Stimulated activated CD4-positive, alpha-beta T cell treated with anti-CD3 and anti-CD28 coated beads, Interleukin-1b, Interleukin-23, amount 100 ng/mL, for 24 hours (primary cell): ENCODE measurements at places on chromosomes 6 and 20.

DNA sequence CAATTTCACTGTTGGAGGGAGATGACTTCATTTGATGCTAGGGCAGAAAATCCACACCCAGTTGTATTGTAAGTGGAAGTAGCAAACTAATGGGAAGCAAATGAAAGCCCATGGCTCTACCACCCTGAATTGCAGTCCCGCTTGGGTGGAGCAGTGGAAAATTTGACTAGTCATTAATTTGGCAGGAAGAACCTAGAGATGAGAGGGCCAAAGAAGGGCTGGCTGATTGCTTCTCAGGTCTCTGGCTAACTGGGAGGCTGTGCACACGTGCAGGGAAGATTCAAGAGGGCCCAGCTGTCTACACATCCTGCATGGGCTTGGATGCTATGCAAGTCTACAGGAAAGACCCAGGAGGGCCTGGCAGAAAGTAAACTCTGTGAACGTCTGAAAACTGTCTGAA lies 466.2 kb downstream of the TFAP2A start:
- no peak for DNase-seq

DNA sequence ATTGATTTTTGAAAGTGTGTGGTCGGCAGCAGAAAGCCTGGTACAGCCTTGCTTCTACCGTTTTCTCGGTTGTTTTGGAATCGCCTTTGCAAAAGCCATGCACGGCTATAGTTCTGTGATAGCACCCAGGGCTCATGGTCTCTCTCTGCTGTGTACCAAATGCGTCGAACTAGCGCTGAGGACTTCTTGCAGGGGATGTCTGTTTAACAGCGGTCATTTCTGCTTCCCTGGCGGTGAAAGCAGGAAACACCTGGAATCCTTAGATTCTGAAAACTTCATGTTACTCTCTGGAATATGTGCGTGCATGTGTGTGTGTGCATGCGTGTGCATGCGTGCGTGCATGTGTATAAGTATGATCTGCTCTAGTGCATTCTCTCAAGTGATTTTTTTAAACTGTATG lies 26.1 kb upstream of the GCNT2 start:
- DNase-seq = no peak

GRCh38 chr6:123838505-123839234 lies 35.0 kb downstream of the NKAIN2 start:
- DNase-seq = no peak

GRCh38 chr6:37092923-37093727 lies 76.8 kb upstream of the PIM1 start:
- DNase-seq = no peak

DNA sequence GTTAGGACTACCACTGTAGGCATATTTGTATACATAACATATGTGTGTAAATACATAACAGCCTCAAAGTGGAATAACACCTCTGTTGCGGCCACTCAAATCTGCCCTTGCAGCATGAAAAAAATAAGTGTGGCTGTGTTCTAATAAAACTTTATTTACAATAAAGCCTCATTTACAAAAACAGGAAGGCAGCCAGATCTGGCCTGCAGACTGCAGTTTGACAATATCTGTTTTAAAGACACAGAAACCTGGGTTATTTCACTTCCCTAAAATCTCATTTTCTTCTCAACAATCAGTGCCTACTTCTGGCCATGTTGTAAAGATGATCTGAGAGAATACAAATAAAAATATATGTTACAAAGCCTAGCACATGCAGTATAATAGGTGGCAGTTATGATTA lies 53.9 kb upstream of the SCML4 start:
- DNase-seq = no peak

DNA sequence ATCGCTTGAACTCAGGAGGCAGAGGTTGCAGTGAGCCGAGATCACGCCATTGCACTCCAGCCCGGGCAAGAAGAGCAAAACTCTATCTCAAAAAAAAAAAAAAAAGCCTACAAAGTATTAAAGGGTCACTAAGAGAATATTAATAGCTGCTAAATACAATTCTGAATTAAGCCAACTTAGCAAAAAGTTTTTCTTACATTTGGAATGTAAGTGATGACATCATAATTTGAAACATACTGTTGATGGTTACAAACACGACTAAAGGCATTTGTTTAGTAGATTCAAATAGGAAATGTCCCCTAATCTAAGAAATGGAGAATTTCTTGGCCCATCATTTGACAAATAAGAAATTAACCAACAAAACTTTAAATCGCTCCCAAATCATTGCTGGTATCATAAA lies 282.8 kb downstream of the RNGTT start:
- DNase-seq = no peak

DNA sequence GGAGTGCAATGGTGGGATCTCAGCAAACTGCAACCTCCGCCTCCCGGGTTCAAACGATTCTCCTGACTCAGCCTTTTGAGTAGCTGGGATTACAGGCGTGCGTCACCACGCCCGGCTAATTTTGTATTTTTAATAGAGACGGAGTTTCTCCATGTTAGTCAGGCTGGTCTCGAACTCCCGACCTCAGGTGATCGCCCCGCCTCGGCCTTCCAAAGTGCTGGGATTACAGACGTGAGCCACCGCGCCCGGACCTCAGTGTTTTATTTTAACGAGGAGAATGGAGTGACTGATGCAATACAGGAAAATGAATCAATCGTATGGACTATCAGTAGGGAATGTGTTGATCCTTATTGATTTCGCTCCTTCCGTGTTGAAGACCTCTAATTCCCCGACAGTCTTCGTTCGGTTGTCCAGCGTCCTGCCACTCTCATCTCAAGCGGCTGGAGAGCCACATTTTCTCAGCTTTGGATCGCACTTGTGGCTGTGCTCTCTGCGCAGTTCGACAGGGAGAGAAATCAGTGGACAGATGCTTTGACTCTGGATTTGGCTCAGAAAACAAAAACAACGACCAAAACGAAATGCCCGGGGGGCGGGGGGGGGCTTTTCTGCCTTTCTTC lies 166.2 kb downstream of the TRIM27 start:
- no peak for DNase-seq

- DNase-seq = no peak
Measured at GRCh38 chr6:97029552-97029951, 105.0 kb downstream of the KLHL32 start.

- DNase-seq = peak; percentile 67
Measured at GRCh38 chr20:47196091-47197081, 160.1 kb downstream of the ZMYND8 start.

DNA sequence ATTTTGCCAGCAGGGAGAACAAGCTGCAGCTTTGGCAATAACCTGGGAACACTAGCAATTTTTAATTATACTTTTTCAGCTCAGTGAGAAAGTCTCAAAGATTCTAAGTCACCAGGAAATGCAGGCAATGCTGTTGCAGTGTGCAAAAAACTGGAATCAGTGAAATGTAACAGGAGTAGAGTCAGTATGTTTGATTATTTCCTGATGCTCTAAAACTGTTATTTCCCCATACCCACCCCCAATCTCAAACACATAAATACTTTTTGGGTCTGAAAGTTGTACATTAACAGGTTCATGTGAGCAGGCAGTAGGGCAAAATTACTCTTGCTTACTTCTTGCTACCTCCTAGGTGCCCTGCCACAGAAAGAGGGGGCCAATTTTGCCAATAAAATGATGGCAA lies 65.4 kb upstream of the BEND6 start:
- no peak for DNase-seq

GRCh38 chr6:119350952-119351372 lies 1.4 kb upstream of the MAN1A1 start:
- DNase-seq = no peak

GRCh38 chr20:11117808-11118528 lies 444.2 kb upstream of the JAG1 start:
- DNase-seq = no peak

DNA sequence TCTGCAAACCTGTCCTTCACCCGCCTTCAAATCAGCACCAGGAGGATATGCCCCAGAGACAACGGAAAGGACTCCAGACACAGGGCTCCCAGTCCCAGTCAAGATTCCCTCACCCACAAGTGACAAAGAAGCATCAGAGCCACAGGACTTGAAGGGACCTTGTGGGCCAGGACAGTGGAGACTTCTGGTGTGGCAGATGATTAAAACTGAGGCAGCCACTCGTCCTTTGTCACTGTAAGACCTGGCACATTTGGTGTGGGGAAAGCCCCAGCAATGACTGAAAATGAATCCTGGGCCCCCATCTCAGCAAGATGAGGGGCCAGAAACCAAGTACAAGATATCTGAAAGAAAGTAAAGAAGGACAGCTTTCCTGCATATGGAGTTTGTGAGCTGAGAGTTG lies 15.6 kb upstream of the GMPR start:
- DNase-seq = no peak

DNA sequence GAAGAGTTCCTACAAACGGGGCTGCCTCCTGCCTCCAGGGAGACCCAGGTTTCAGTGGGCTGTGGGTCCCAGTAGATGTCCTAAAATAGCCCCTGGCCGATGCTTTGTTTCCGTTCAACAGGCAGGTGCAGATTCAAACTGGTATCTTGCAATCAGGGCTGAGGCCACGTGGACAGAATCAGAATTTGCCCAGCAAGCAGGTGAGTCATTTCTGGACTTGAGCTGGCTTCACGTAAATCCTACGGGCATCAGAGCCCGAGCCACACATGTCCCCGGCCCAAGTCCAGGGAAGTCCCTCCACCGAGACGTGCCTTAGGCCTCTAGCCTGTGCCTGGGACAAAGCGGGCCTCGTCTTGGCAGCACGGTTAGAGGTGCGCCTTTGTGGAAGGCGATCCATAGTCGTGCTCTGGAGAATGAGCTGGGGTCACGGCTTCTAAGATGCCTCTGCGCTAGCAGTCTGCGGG lies 101.6 kb upstream of the FRMD1 start:
- DNase-seq = no peak

DNA sequence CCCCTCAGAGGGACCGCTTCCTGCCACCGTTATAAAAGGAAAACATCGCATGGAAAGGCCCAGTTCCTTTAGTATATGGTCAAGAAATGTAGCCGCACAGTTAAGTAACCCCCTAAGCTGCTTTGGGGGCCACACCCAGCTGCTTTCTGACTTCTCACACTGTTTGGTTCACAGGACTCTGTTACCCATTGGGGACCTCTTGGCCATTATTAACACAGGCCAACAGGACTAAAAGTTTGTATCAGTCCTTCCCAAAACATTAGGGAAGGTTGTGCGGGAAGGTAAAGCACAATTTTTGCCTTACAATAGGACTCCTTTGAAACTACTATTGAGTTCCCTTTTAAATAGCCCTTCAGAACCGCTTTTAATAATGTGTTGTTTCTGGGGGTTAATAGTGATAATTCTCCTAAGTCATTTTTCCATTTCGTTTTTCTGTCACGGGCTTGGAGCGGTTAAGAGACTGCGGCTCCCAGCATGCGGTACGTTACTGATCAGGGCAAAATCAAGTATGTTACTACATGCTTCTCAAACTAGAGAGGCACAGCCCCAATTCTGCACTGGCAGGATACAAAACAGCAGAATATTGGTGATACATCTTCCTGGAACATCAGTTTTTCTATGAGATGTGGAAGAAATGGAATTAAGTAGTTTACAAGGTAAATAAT lies 668 bp upstream of the RPP40 start:
- no peak for DNase-seq

- no peak for DNase-seq
Measured at GRCh38 chr20:15740046-15740775, 833.0 kb downstream of the KIF16B start.

- DNase-seq = no peak
Measured at GRCh38 chr20:4445784-4446183, 275.9 kb upstream of the PRND start.

- no peak for DNase-seq
Measured at GRCh38 chr6:17276766-17277165, 4.4 kb upstream of the RBM24 start.

GRCh38 chr6:47484616-47485015 lies 7.0 kb downstream of the CD2AP start:
- DNase-seq = no peak

DNA sequence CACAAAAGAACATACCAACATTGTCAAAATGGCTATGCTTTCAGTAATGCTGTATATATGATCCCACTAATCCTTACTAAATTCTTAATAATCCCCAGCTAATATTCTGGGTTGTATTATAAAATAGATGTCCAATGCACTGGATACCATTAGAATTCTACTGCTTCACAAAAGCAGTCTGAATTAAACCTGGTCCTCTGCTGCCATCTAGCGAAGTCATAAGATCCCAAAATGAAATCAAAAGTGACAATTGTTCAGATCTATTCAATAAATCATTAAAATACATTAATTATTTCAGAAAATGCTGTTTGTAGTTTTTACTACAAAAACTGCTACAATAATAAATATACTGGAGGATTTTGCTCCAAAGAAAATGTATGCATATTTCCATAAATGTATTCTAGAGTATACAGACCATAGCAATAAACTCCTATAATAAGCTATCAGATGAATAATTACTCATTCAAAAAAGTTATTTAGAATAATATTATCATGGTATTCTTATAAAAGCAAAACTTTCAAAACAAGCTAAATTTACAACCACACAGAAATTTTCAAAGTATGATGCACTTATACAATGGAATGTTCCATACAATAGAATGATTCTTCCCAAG lies 92.6 kb downstream of the RNGTT start:
- DNase-seq = no peak

DNA sequence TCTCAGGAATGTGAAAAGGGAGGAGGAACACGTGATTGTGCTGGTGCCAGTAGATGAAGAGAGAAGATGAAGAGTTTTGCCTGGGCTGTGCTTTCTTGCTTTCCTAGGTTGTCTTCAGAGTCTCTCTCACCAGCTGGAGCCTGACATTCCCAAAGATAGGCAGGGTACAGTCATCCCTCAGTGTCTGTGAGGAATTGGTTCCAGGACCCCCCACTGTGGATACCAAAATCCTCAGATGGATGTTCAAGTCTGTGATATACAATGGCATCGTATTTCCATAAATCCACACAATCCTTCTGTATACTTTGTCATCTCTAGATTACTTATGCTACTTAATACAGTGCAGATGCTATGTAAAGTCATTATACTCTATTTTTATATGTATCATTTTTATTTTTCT lies 113.5 kb downstream of the SAMD5 start:
- DNase-seq = no peak

GRCh38 chr20:10741060-10741459 lies 67.3 kb upstream of the JAG1 start:
- DNase-seq = no peak

GRCh38 chr6:134079406-134079921 lies 27.0 kb upstream of the SLC2A12 start:
- DNase-seq = no peak

DNA sequence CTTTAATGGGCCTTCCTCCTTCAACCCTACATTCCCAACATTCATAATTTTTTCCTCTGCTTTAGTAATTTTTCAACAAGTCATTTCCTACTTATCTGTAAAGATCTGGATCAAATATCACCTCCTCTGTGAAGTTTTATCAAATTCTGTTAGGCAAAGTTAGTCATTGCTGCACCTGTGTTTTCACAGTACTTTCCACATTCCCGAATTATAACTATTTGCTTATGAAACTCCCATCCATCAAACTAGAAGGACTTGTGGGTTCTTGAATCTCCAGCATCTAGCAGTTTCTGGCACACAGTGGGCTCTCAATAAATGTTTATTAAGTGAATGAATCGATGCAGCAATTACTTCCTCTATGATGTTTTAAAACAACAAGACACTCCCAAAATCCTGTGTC lies 257.6 kb downstream of the HDGFL1 start:
- no peak for DNase-seq
